Fibroblast of skin of left biceps (primary cell): ENCODE measurements at places on chromosomes 3 and 15.

DNA sequence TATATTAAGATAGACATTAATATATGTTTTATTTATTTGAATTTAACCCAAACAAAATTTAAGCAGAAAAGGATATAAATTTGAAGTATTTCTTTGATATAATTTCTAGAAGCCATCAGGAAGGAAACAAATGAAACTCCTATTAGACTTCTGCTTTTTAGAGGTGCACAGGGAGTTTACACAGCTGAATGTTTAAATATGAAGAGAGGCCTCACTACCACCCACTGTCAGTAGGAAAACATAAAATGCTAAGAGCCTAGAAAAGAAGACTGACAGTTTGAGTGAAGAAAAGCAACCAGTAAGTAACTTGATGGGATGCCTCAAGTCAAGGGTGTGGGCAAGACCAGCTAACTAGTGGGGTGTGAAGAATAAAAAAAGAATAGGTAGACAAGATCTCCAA, 19.7 kb downstream of the PLSCR2 start:
- no peak for DNase-seq

DNA sequence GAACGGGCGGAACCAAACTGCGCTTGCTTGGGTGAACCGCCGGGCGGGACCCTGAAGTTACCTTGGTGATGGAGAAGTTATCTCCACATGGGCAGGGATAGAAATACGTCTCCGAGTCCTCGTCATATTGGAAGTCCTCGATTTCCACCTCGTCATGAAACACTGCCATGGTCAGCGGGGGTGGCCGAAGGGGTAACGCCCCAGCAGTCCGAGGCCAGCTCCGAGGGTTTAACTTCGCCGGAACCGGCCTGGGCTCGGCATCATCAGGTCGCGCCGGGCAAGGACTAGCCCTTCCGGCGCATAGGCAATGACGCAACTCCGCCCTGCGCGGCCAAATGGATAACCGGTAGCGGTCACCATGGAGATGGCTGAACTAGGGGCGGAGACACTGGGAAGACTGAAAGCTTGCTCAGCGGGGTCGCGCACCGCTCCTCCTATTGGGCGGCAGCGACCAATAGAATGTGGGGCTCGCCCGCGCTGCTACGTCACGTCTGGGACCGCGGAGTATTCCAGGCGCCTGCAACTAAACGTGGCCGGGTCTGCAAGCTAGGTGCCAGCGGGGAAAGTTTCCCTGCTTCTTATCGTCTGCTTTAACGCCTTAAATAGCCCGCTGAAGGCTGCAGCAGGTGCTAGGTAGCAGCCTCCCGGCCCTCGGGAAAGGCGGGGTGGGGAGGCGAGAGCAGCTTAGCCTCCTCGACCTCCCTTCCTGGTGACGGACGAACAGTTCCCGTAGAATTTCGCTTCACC, at the start of the genes DPH3 and OXNAD1:
Gene DPH3 (minus strand): TSS at position 236 of the 747 bp plus-strand sequence. CDS start 67 bp downstream, at position 169.
Gene OXNAD1 (plus strand): TSS at position 505 of the 747 bp plus-strand sequence. CDS start 5,741 bp downstream, outside the sequence.
- peak; percentile 99 for DNase-seq

GRCh38 chr15:79171320-79172031, 80.9 kb upstream of the RASGRF1 start:
- no peak for DNase-seq

DNA sequence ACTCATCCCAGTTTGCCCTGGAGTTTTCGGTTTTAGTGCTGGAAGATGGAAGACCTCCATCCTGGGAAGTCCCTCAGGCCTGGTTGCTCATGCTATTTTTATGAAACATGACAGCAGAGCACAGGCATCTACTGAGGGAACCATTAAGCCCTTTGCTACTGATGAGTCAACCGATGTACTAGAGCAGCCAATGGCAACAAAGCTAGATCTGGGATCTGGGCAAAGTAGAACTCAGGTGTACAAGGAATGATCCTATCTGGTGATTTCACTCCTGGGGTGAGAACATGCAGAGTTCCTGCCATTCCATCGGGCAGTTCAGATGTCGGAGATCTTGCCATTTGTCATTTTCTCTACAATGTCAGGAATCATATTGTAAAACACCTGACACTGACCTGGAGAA, 166.2 kb upstream of the NSMCE3 start:
- no peak for DNase-seq

- DNase-seq = no peak
Measured at GRCh38 chr3:56799251-56799882, 2.4 kb downstream of the ARHGEF3 start.

GRCh38 chr15:40746916-40747418, 8.1 kb downstream of the RMDN3 start:
- peak; percentile 43 for DNase-seq

GRCh38 chr15:70956201-70956995, 63.8 kb downstream of the LRRC49 start:
- no peak for DNase-seq

GRCh38 chr3:195853996-195854395, 42.3 kb upstream of the MUC4 start:
- DNase-seq = no peak

DNA sequence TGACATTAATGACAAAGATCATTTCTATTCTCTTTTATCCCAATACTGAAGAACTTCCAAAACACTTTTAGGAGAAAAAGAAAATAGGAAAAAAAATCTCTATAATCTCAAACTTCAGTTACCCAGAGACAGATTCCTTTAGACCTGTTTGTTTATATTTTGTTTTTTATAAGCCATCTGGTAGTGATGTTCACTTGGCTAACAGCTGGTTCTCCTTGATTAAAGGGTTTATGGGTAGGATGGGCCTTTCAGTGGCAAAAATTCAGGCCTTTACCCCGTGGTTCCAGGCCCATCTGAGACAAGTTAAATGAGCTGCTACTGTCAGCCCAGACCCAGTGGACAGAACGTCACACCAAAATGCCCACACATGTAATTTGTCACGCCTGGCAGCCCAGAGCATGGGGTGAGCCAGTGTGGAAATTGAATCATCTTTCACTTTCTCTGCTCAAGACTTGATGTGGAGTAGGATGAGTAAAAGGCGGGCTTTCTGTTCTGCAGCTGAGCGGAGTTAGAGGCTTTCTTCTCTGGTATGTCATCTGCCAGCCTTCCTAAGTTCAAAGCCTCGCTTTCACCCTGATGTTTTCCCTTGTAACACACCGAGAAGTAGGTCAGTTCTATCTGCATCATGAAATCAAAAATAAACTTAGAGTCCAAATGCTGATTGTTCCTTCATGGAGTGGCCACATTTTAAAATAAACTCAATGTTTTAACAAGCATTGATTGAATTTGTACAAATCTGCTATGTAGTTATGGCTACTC, 62.5 kb upstream of the SKOR1 start:
- no peak for DNase-seq

DNA sequence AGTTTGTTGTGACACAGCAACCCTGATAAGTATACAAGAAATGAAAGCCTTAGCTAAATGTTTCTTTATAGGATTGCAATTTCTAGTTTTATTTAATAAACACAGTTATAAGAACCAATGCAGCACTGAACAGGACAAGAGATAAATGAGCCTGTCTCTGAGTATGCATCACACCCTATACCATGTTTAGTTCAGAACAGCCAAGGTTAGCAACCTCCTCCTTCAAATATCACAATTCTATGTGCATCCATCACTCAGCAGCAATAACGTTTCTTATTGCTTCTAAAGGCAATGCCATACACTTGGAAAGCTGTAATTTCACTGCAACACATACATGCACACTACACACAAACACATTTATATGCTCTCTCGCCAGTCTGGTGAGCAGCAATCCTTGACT, 280.6 kb downstream of the PTPRG start:
- no peak for DNase-seq

GRCh38 chr3:6531153-6531552, 329.8 kb upstream of the GRM7 start:
- DNase-seq = no peak

DNA sequence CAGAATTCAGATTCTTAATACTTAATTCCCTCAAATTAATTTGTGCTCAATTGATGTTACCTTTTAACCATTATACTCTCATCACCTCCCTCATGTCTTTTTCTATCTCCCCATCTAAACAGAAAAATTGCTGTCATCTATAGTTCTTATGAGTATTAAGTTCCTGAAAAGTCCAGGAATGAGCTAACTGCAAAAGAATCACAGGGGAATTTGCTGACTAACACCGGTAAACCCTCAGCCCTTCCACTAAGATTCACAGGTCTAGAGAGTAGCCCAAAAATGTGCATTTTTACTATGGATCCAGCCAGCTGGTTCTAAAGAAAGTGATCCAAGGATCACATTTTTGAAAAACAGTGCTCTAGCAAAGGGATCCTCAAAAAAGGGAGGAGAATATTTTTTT, 67.0 kb downstream of the SETD2 start:
- DNase-seq = peak; percentile 34

DNA sequence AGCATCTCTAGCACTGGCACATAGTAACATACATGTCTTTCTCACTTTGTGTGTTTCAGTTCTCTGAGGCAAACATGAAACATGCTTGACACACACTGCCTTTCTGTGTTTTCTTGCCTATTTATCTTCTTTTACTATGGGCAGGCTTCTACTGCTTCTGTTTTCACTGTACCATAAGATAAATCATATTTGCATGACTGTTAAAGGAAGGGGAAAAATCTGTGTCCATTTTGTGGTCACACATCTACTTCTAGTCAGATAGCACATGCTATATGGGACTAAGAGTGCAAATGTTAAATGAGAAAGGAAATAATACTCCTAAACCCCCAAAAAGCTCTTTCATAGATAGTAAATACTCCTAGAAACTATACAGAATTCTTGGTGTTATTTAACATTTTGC, 386.4 kb downstream of the ZBTB20 start:
- DNase-seq = no peak
